ENCODE measurements at places on chromosomes 13 and 19. TPM values are rescaled to one million over a fixed set of nuclear protein-coding genes. Genes with fewer than 3 reads are reported as not detected.

DNA sequence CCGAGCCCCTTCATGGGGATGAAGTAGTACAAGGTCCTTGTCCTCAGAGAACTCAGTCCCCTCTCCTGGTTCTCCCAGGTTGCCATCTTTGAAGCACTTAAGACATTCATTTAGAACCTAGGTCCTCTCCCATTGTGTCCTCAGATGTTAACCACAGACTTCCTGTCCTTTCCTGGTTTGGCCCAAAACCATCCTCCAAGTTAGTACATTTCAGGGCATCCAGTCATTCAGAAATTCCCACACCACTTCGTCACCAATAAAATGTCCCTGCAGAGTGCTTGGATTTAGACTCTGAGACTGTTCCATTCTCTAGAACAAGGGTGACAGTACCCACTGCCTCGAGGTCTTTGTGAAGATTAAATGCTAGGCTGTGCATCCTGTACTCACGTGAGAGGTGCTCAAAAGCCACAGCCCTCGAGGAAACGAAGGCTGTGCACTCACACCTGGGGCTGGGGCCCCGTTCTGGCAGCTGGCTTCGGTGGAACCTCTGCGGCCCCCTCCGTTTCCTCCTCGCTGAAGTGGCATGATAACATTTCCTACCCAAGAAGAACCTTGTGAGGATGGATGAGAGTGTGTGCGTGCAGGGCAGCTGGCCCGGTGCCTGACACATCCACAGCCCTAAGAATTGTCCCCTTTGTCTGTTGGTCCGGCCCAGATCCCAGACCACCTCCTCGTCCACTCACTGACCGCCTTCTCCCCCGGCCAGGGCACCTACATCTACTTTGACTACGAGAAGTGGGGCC is 4.7 kb downstream of the LENG1 start:
- no peak for DNase-seq

GRCh38 chr13:113650275-113650674 is 7.7 kb downstream of the ATP4B start:
- no peak for DNase-seq

DNA sequence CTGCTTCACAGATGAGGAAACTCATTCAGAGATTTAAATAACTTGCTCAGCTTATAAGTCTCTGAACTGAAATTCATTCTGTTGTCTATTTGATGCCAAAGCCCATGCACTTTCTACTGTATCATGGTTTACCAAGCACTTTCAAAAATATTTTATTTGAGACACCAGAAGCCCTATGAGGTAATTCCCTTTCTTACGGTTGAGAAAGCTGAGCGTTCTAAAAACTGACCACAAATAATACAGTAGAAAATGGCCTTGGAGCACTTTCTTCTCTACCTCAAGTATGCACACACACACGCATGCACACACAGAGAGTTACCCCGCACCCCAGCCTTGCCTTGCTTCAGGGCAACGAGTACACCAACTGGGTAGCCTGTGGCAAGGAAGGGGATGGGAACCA is 228.5 kb downstream of the RFC3 start:
- DNase-seq: no peak

DNA sequence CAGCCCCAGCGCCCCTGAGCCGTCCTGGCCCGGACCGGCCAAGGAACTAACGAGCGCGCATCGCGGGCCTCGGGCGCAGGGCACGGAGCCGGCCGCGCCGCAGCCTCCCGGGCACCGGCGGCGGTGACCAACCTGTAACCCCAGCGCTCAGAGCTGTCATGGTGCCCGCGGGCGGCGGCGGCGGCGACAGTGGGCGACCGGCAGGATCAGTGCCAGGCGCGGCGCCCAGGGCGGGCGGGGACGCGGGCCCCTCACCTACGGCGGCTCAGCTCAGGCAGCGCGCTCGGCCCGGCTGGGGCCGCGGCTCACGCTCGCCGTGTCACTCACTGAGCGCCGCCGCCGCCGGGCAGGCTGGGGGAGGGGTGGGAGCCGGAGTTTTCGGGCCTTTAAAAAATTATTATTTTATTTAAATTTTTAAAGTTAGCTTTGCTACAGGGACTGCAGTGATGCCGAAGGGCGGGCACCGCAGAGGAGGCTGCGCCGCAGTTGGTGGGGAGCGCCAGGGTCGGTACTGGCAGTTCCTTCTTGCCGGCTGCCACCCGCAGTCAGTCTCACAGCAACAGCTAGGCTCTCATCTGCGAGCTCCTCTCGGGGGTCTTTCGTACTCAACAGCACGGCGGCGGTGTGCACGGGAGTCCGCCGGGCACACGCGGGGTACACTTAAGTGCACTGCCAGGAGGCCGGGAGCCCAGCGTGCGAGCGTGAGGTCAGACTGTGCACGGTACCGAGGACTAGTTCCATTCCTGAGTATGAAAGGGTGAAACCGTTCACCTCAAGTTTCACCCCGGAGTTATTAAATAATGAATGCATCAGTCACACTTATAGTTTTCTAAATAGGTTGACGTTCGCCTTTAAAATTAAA is at the start of gene NALCN:
Gene NALCN (minus strand): TSS at position 328 of the 862 bp plus-strand sequence. CDS start 17,382 bp downstream, outside the sequence.
- DNase-seq: no peak

DNA sequence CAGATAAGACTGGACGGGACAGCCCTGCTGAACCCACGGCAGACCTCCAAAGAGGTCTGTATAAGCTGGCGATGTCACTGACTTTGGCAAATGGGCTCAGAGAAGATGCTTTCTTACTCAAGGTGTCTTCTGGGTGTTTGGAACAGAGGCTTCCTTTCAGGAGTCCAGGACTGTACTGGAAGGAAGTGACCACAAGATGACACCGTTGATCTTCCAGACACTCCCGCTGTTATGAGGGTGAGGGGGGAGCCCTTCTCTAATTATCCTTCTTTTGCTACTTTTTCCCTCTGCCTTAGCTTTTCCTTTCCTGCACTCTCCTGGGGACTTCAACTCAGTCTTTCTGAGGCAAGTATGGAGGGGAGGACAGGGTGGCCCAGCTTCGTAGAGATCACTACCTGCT is 65.2 kb upstream of the ZNF599 start:
- no peak for DNase-seq

GRCh38 chr13:71869274-71869673 is 2.3 kb upstream of the DACH1 start:
- no peak for DNase-seq

DNA sequence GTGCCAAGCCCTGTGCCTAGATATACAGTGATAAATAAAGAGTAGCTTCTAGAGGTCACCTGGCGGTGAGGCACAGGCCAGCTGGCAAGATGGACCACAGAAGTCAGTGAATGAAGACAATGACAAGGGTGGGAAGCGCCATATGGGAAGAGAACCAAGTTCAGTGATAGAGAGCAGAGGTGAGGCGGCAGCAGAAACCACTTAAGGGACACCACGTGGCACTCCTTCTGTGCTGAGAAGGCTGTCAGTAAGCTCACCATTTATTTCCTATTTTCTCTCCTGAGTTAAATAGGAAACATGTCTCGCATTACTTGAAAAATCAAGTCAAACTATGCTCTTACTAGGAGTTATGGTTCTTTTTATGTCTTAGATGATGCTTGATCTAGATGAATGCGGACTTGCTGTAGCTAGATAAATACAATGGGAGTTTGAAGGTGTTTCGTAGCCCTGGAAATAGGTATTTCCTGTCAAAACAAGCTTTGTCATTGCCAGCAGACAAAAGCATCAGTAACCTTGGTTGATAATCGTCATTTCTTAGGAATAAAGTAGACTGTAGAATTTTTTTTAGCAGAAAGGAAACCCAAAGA is 17.8 kb downstream of the ALOX5AP start:
- no peak for DNase-seq

DNA sequence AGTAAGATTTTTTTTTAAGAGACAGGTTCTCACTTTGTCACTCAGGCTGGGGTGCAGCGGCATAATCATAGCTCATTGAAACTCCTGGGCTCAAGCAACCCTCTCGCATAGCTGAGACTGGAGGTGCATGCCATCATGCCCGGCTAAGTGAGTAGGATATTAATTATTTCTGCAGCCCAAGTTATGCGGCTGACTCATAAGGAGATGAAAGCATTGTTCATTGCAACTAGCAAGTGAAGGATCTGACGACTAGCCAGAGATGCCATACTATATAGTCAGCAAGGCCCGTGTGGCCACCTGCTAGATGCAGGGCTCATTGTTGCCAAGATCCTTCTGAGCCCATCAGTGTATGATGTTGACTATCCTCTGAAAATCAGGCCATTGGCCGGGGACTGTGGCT is 45.2 kb downstream of the ABCC4 start:
- no peak for DNase-seq

DNA sequence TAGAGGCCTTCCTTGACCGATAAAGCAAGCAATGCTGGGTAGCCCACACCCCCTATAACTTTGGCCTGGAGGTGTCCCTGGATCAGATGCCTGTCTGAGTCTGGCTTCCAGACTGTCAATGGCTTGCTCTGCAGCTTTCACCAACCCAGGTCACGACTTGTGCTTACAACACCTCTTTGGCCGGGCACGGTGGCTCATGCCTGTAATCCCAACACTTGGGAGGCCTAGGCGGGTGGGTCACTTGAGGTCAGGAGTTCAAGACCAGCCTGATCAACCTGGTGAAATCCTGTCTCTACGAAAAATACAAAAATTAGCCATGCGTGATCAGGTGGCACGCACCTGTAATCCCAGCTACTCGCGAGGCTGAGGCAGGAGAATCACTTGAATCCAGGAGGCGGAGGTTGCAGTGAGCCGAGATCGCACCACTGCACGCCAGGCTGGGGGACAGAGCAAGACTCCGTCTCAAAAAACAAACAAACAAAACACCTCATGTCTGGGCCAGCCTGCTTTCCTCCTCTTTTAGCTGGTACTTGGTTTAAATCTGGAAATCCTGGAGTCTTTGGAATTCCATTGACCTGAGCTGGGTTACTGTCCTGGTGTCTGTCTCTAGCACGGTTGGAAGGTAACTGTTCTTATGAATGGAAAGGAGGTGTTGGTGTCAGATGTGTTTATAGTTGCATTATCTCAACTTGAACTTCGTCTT is 10.3 kb upstream of the GARRE1 start:
- no peak for DNase-seq

- no peak for DNase-seq
Observed at GRCh38 chr19:15393963-15394362, 14.4 kb upstream of the AKAP8 start.

DNA sequence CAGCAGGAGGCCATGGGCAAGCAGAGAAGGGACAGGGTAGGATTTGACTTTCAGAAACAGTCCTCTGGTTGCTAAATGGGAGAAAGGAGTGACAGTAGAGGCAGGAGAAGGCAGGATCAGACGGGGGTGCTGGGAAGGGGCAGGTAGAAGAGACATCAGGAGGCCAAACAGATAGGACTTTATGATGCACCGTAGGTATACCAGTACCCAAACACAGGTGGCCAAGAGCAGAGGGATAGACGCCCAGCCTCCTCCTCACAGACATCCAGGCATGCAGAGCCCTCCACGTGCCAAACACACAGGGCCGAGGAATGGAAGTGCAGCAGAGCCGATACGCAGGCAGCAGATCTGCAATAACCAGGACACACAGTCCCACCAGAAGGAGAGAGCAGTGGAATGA is 1.3 kb upstream of the AXL start:
- no peak for DNase-seq

- no peak for DNase-seq
Observed at GRCh38 chr13:29543230-29544215, 52.0 kb downstream of the SLC7A1 start.

- no peak for DNase-seq
Observed at GRCh38 chr13:104281910-104282309, 1215.7 kb upstream of the SLC10A2 start.

DNA sequence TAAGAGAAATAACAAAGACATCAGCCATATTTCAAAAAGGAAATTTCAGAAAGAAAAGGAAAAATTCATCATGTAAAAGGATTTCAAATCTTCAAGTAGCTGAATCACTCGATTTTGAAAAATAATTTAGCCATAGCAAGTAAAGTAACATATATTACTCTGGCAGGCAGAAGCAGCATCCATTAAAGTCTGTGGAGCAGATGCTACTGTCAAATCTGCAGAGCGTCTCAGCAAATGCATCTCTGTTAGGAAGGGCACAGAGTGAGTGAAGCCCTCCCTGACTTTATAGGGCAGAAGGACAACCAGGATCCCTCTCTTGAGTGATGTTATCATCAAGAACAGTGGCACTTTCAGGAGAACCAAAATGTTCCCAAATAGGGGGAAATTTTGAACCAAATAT is 445.5 kb downstream of the EFNB2 start:
- no peak for DNase-seq

DNA sequence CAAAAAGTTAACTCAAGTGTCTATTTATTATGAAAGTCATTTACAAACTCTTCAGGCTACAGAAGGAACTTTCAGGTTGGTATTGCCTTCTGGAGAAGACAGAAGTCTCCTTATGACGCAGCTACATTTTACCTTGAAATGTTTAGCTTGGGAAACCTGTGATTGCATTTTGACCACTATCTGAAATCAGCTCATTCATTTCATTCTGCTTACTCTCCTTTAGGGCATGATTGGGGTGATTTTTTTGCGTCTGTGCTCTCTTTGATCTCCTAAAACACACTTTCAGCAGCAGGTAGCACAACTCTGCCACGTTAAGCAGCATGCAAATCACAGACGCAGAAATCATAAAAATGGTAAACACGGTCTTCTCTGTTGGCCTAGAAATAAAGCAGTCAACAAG is 9.6 kb downstream of the GJB6 start:
- DNase-seq: no peak

DNA sequence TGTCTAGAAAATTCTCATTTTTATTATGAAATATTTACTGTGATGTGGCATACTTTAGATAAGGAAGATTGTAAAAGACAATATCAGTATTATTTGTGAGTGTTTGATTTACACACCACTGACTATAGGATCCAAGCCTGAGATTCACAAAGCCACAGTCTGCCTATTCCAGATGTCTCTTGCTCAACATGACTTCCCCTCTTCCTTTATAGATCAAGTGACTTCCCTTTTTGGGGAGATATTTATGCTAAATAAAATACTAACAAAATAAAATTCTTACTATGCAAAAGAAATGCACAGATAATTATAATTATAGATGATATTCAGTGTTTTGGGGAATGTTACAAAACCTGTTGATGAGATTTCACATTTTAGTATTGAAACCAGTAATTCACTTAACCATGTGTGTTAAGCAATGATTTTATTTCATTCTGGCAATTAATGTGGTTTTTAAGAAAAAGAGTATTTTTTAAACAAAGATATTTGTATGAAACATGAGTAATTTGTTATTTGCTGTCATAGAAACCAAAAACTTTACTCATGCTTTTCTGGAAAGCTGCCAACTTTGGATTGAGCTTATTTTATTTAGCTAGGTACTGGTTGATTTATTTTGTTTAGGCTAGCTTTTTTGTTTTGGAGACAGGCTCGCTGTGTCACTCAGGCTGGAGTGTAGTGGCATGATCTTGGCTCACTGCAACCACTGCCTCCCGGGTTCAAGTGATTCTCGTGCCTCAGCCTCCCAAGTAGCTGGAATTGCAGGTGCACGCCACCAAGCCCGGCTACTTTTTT is 13.7 kb upstream of the GPR183 start:
- no peak for DNase-seq

GRCh38 chr13:21909331-21909730 is 238.5 kb downstream of the FGF9 start:
- no peak for DNase-seq

The C1QTNF9B gene
- not detected for total RNA-seq

The ZNF418 gene
- 13.0 TPM for total RNA-seq

The DAZAP1 gene
- 78.4 TPM for total RNA-seq

The PCSK4 gene
- total RNA-seq: 3.0 TPM

The PLIN5 gene
- total RNA-seq: 144 TPM

The ZNF14 gene
- 3.1 TPM for total RNA-seq
